ENCODE measurements at places on chromosomes 3 and 15.
A peak's percentile ranks its signal among the peaks of the same experiment; 100 is the strongest.

GRCh38 chr15:46709460-46710083 lies 1007.7 kb upstream of the SEMA6D start:
- no peak for DNase-seq

GRCh38 chr15:84400017-84400740 lies 164.6 kb downstream of the GOLGA6L4 start:
- no peak for DNase-seq

- no peak for DNase-seq
Observed at GRCh38 chr3:122101646-122102045, 46.5 kb downstream of the CD86 start.

DNA sequence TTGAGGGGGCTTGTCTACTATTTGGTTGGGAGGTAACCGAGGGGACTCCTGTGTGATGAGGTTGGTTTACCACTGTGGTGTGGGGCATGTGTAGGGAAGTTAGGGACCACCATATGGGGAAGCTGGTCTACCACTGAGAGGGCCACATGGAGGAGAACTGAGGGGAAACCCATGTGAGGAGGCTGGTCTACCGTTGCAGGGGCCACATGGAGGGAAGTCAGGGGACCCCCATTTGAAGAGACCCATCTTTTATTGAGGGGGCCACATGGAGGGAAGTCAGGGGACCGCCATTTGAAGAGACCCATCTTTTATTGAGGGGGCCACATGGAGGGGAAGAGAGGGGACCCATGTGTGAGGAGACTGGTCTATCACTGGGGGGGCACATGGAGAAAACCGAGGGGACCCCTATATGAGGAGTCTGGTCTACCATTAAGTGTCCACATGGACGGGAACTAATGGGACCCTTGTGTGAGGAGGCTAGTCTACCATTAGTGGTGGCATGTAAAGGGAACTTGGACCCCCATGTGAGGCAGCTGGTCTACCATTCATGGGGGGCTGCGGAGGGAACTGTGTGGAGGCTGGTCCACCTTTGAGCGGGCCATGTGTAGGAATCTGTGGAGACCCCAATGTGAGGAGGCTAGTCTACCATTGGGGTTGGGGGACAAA lies 165.5 kb downstream of the FBLN2 start:
- DNase-seq: no peak

- peak; percentile 25 for DNase-seq
Observed at GRCh38 chr3:183253528-183254486, 754 bp downstream of the B3GNT5 start.

DNA sequence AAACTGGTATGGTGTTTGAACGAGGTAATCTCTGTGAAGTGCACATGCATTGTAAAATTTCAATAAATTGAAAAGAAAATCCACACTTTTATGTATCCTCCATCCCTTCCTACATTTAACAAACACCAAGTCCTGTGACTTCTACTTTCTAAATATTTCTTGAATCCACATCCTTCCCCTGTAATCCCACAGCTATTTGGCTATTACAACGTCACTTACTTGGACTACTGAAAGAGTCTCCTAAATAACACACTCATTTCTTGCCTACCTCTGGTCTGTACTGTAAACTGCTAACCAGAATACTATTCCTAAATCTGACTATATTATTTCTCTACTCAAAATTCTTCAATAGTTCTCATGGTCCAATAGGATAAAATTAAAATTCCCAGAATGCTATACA lies 176.1 kb downstream of the NEK10 start:
- no peak for DNase-seq
